ENCODE measurements at places on chromosomes 2 and 18.
A peak's percentile ranks its signal among the peaks of the same experiment; 100 is the strongest.

DNA sequence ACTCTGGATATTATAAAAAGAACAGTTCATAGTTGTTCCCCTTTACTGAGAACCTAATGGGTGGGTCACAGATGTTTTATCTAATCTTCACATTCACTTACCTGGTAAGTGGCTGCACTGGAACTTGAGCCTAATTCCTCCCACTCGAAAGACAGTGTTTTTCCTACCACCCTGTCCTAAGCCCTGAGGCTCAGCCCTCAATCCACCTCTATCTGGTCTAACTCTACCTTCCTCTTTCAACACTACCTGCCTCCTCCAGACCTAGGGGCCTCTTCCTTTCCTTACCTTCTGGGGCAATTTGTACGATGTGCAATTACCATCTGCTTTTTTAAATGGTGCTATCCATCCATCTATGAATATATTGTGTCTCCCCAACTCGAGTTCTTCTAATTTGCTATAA lies 9.7 kb upstream of the KIF3C start:
- no peak for DNase-seq

GRCh38 chr2:25855065-25855464 lies 23.2 kb downstream of the ASXL2 start:
- DNase-seq = no peak

- no peak for DNase-seq
Measured at GRCh38 chr2:239726091-239726591, 299.0 kb downstream of the NDUFA10 start.

DNA sequence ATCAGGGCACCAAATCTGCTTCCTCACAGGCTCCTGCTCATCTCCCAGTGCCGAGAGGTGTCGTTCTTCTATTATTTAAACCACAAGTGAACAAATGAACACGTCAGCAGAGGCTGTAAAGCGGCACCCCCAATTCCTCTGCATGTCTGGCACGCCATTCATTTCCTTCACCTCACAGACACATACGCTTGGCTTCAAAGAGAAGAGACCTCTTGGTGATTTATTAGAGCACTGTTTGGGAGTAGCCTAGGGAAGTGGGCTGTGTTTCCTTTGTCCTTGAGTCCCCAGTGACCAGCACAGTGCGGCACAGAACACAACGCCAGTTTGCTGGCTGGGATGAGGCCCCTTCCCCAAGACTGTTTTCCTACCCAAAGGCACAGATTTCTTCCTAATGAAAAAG lies 184.3 kb upstream of the REV1 start:
- no peak for DNase-seq

- DNase-seq = no peak
Measured at GRCh38 chr2:121330921-121331320, 45.9 kb upstream of the TFCP2L1 start.

DNA sequence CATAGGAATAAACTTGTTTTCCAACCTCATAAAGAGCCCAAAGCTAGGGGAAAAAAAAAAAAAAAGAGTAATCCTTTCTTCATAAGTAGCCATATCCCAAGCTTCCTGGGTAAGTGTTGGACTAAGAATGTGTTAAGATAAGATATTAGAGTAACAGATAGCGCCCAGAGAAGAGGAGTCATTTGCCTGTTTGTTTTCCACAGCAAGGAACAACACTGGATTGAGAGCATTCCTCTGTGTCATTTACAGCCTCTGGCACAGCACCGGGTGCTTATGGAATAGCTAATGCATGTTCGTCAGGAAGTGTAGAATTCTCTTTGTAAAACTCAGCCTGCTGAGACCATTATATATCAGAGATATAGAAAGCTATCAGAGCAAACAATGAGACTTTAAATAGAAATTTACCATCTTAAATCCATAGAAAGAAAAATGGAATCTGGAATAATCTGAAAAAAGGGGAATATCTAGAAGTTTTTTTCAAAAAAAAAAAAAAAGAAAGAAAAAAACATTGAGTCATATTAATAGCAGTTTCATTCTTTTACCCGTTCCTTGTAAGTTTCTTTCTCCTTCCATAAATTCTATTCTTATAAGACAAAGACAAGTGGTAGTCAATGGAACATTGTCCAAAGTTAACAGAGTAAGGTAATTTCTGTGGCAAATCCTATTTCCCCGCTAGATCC lies 37.6 kb downstream of the LRP2 start:
- DNase-seq = no peak

- DNase-seq = no peak
Measured at GRCh38 chr2:24632172-24632571, 141.1 kb downstream of the NCOA1 start.

DNA sequence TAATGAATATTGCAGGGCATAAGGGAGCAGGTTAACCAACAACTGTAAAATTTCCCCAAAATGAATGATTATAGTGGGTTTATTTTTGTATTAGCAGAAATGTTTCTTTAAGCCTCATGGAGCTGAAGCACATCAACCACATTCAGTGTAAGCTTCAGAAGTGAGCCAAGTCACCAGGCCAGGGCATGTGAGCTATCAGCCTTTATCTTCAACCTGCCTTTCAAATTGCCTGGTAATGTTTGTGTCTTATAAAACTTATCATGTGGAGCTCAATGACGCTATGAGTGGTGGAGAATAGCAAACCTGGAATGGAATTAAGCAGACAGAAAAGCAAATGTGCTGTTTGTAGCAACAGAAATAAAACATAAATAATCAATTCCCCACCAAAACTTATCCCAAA lies 1068.4 kb downstream of the LRP1B start:
- no peak for DNase-seq

- no peak for DNase-seq
Measured at GRCh38 chr2:236614551-236614950, 44.9 kb downstream of the ACKR3 start.

GRCh38 chr18:24763765-24764513 lies 303.5 kb downstream of the HRH4 start:
- no peak for DNase-seq

DNA sequence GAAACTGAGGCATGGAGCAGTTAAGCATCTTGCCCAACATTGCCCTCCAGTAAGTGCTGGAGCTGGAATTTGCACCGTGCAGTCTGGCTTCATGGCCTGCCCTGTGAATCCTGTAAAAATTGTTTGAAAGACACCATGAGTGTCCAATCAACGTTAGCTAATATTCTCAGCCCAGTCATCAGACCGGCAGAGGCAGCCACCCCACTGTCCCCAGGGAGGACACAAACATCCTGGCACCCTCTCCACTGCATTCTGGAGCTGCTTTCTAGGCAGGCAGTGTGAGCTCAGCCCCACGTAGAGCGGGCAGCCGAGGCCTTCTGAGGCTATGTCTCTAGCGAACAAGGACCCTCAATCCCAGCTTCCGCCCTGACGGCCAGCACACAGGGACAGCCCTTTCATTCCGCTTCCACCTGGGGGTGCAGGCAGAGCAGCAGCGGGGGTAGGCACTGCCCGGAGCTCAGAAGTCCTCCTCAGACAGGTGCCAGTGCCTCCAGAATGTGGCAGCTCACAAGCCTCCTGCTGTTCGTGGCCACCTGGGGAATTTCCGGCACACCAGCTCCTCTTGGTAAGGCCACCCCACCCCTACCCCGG lies 1.3 kb downstream of the PROC start:
- DNase-seq = no peak

DNA sequence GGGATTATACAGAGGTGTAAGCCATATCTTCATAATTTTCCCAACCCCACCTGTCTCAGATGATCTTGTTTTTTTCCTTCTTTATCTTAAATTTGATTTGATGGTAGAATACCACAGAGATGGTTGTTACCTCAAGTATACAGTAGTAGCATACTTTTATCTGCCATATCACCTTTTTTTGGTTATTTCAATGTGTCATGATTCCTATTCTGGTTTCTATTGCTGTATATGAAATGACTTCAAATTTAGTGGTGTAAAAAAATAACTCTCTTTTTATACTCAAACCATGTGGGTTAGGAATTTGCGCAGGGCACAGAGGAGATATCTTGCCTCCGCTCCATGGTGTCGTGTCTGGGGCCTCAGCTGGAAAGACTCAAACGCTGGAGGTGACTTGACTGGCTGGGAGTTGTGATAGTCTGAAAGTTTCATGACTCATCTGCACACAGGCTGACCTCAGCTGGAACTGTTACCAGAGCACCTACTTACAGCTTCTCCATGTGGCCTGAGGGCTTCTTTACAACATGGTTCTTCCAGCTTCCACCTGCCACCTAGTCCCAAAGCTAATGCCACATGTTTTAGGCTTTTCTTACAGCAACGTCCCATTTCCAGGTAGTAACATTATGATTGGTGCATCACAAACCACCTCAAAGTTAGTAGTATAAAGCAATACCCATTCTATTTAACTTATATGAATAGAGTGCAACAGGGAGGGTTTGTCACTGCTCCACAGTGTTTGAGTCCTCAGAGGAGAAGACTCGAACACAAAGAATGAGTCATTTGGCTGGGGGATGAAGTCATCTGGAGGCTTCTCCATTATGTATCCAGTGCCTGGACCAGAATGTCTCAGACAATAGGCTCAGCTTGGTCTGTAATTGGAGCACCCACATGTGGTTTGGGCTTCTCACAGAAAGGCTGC lies 82.3 kb upstream of the XPO1 start:
- peak; percentile 32 for DNase-seq

DNA sequence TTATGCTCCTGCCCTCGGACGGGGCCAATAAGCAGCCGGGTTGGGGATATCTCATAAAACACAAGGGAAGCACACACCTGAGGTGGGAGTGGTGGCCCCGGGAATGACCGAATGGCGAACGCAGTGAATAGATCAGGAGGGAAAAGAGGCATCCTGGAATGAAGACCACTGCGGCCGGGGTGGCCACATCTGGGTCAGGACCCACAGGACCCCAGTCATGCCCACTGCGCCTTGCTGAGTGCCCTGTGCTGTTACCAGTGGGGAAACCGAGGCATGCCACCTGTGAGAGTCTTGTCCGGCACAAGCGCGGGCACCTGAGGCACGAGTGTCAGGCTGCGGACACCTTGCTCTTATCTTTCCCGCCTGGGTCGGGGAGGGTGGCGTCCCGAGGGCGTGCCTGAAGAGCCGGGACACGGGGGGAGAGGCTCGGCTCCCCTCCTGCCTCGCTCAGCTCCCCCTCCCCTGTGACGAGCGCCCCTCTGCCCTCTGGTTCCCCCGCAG lies 1.6 kb downstream of the PDCD1 start:
- no peak for DNase-seq

- DNase-seq = peak; percentile 33
Measured at GRCh38 chr2:226835420-226835795, 446 bp upstream of the RHBDD1 start.
